Lung (tissue), 17 donors: ENCODE measurements at places on chromosomes 11 and 22.

- no peak for DNase-seq
Observed at GRCh38 chr22:19478045-19478900, 720 bp downstream of the UFD1 start.

DNA sequence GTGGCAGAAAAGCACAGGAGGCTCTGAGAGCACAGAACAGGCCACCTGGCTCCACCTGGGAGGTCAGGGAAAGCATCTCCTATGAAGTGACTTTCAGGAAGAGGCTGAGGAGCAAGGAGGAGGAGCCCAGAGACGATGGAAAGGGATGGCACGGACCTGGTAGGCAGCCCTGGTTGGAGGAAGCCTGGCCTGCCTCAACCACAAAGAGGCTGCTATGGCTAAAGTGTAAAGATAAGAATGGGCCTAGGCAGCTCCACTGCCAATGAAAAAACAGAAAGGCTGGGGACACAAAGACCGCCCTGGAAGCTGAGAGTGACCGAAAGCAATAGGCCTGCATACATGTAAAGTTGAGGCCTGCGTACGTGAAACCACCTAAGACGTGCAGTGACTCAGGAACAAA, 31.2 kb upstream of the ETS1 start:
- DNase-seq, result no peak

- no peak for DNase-seq
Observed at GRCh38 chr11:68803766-68804165, 38.0 kb downstream of the CPT1A start.

GRCh38 chr11:36019005-36019596, 75.2 kb downstream of the LDLRAD3 start:
- DNase-seq, result peak; percentile 13

DNA sequence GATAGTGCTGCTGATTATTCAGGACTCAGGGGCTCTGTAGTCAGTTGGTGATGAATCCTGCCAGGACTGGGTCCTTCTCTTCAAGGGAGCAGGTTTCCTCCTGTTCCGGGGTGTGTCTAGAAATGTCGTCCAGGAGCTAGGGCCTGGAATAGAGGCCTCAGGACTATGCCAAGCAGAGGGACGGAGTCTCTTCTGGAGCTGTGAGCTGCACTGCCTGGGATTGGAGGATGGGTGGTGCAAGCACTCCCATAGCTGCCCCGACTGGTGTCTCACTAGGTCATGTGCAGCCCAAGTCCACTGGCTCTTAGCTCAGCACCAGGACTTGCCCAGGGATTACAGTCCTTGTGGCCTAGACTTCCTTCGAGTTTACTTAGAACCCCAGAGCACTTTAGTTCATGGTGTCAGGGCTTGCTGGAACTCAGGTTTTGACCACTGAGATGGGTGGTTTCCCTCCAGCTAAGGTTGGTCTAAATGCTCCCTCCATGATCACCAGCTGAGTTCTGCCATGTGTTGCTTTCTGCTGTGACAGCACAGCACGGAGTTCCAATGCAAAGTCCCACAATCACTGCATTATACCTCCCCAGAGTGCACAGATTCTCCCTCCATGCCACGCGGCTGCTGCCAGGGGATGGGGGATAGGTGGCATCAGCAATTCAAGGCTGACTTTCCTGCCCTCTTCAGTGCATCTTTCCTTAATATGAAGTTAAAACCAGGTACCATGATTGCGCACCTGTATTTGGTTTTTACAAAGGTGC, 42.6 kb upstream of the SHANK2 start:
- DNase-seq, result no peak

DNA sequence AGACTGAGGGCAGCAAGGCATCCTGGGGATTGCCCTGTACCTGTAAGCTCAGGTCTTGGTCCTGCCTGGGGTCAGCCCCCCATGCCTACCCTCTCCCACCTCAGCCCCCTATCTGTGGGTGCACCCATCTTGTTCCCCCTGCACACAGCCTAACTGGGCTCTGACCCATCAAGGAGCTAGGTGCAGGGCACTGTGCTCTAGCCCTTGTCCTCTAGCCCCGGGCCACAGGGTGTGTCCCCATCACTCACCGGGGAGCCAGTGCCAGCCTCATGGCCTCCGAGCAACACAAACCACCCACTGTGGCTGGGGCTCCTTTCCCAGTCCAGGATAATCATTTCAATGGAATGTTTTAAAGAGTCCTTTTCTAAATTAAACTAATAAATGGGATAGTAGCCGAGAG, 293.9 kb upstream of the PLET1 start:
- DNase-seq, result no peak

GRCh38 chr11:46285594-46286033, 8.2 kb downstream of the CREB3L1 start:
- peak; percentile 93 for DNase-seq

- no peak for DNase-seq
Observed at GRCh38 chr22:32591620-32592019, 117.0 kb downstream of the FBXO7 start.

- no peak for DNase-seq
Observed at GRCh38 chr11:65778431-65778900, 2.3 kb downstream of the AP5B1 start.

- no peak for DNase-seq
Observed at GRCh38 chr11:130916910-130917309, 631 bp upstream of the SNX19 start.

- no peak for DNase-seq
Observed at GRCh38 chr11:7691759-7692350, 14.4 kb downstream of the OVCH2 start.

DNA sequence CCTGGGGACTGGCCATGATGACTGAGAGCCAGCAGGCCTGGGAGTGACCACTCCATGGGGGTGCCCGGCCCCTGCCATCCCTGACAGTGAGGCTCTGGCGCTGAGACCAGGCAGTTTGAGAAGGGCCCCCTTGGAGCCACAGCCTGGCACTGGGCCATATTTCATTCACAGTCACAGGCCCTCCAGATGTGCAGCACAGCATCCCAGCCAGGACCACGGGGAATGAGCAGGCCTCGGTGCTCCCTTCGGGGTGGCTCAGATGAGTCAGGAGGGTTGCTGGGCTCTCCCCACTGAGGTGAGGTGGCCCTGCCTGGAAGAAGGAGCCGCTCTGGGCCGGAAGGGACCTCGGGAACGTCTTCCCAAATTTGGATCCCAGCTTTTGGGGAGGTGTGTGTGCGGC, 53.0 kb downstream of the GRAMD4 start:
- no peak for DNase-seq

GRCh38 chr11:28476864-28477263, 368.7 kb downstream of the METTL15 start:
- DNase-seq, result no peak

GRCh38 chr11:120431633-120432032, 79.9 kb upstream of the GRIK4 start:
- no peak for DNase-seq

DNA sequence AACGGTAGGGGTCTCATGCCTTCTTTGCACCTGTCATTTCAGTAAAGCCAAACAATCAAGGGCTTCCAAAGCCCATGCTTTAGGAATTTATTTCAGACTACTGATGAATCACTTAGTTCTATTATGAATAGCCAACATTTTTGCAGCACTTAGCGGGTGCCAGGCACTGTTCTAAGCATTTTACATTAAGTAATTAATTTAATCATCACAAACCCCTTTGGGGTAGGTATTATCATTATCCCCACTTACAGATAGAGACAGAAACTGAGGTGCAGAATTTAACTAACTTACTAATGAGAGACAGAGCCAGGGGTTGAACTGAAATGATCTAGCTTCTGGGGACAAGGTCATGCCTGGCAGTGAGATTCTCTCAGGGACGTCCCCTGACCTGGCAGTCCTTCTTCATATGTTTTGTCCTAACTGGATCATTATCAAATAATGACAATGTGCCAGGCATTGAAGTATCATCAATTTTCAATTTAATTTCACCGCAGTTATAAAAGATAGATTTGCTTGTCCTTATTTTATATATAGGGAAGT, 31.7 kb upstream of the NAV2 start:
- no peak for DNase-seq

- DNase-seq, result no peak
Observed at GRCh38 chr22:23035557-23036277, 34.6 kb upstream of the GNAZ start.

- DNase-seq, result peak; percentile 55
Observed at GRCh38 chr22:31272522-31273446, 19.5 kb downstream of the PIK3IP1 start.

DNA sequence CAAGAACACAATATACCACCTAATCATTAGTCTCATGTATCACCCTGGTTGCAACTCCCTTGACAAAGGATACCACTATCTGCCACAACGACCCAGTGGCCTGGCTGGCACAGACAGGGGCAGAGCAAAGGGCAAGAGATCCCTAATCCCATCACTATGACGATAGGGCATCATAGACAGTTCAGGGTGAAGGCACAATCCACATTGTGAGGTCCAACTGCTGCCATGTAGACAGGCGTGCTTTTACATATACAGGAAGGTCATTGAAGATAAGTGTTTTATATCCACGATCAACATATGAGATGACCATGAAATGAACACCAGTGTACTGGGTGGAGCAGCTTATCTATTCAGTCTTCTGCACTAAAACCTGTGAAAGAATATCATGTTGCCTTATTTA, 94.6 kb downstream of the IGLL1 start:
- no peak for DNase-seq

DNA sequence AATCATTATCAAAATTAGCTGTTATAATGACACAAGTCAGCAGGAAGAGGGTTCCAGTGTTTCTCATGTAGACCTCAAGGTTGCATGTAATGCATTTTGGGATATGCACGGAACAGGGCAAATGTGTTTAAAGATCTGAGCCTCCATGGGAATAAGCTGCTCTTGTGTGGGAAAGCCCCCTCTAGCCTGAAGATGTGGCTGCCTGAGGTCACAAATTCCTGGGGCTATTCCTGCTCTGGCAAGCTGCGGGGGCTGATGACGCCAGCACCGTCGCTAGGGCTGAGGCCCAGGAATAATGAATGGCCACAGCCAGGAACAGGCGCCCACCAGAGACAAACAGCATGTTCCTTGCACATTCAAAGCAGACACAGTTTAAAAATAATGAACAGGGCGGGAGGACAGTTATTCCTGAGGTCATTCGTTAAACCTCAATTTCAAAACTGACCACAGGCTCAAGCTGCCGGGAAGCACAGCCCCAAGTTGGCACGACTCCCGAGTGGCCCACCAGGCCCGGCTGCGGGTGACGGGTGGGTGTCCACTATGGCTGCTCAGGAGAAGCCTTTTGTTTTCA, 11.7 kb downstream of the OSBPL5 start:
- peak; percentile 79 for DNase-seq

- no peak for DNase-seq
Observed at GRCh38 chr11:57231539-57232253, 5.4 kb downstream of the APLNR start.

GRCh38 chr22:47153854-47154525, 391.5 kb downstream of the TBC1D22A start:
- DNase-seq, result peak; percentile 50

- peak; percentile 52 for DNase-seq
Observed at GRCh38 chr22:21641417-21641788, 699 bp upstream of the SDF2L1 start.

GRCh38 chr22:42116848-42117424, 13.7 kb downstream of the CYP2D6 start:
- peak; percentile 53 for DNase-seq

- DNase-seq, result peak; percentile 30
Observed at GRCh38 chr22:36027579-36027934, 1.1 kb downstream of the RBFOX2 start.

GRCh38 chr11:78926633-78927338, 352.1 kb upstream of the NARS2 start:
- DNase-seq, result no peak

DNA sequence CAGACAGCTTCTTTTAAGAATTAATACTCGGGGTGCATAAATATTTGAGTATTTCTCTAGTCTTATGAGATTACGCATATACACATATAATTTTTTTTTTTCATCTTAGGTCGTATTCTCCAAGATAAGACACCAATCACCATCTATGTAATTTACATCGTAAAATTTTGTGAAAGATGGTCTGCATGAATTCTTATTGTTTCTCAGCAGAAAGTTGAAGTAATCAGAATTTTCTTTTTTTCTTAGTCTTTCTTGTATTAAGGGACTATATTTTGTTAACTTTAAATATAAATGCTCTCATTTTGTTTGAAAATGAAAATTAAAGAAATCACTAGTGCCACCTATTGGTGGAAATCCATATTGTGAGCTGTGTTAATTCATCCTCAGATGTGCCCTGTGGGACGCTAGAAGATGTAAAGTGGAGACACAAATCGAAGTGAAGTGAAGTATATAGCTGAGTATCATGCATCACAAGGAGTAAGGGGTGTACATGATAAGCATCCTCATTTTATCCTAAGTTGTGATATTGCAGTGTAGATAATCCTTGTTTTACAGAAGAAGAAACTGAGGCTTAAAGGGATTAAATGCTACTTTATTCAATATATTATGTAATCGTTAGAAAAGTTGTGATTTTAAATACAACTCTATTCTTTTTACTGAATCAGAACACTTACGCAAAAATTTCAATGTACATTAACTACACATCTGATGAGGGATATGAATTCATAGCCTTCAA, 2084.3 kb downstream of the LRRC4C start:
- peak; percentile 71 for DNase-seq

- peak; percentile 65 for DNase-seq
Observed at GRCh38 chr11:124402326-124402922, 3.6 kb upstream of the OR8B3 start.

DNA sequence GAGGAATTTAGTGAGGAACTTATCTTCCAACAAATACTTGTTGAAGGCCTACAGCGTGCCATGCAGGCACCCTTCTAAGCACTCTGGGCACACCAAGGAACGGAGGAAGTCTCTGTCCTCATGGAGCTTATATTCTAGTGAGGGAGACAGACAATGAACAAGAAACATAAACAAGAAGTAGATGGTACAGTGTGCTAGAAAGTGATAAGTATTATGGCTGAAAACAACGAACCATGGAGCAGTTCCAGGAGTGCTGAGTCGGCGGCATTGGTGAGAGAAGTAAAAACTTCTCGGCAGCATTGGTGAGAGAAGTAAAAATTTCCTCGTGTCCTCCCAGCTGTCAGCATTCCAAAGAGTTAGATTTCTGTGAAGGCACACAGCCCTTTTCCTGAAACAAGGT, 53.2 kb downstream of the FAM76B start:
- no peak for DNase-seq

GRCh38 chr11:70711095-70711910, 313.0 kb downstream of the CTTN start:
- no peak for DNase-seq

GRCh38 chr22:24418786-24419474, 8.5 kb upstream of the ADORA2A start:
- no peak for DNase-seq
